Activated CD4-positive, alpha-beta T cell treated with anti-CD3 and anti-CD28 coated beads for 24 hours (primary cell): ENCODE measurements at places on chromosomes 16 and 17.

DNA sequence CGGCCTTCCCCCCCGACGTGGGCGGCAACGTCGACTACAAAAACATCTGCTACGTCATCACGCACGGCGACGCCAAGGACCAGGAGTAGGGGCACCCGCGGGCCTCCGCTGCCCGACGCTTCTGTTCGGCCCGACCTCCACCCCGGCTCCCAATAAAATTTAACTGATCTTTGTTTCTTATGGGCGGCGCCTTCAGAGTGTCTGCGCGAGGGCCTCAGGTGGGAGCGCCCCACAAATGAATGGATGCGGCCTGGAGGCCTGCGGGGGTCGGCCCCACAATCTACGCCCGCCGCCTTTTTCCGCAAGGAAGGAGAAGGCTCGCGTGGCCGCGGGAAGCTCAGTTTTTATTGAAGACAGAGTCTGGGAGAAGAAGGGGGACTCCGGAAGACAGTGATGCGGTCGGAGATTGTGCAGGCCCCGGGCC lies 3.2 kb downstream of the MYL11 start:
- DNase-seq: peak; percentile 63

GRCh38 chr17:44268709-44269534 lies 987 bp upstream of the SLC4A1 start:
- DNase-seq: no peak

GRCh38 chr17:59534583-59534982 lies 30.8 kb upstream of the DHX40 start:
- no peak for DNase-seq

- no peak for DNase-seq
These were observed 341.6 kb downstream of the SOX9 start for GRCh38 chr17:72462407-72462806.

DNA sequence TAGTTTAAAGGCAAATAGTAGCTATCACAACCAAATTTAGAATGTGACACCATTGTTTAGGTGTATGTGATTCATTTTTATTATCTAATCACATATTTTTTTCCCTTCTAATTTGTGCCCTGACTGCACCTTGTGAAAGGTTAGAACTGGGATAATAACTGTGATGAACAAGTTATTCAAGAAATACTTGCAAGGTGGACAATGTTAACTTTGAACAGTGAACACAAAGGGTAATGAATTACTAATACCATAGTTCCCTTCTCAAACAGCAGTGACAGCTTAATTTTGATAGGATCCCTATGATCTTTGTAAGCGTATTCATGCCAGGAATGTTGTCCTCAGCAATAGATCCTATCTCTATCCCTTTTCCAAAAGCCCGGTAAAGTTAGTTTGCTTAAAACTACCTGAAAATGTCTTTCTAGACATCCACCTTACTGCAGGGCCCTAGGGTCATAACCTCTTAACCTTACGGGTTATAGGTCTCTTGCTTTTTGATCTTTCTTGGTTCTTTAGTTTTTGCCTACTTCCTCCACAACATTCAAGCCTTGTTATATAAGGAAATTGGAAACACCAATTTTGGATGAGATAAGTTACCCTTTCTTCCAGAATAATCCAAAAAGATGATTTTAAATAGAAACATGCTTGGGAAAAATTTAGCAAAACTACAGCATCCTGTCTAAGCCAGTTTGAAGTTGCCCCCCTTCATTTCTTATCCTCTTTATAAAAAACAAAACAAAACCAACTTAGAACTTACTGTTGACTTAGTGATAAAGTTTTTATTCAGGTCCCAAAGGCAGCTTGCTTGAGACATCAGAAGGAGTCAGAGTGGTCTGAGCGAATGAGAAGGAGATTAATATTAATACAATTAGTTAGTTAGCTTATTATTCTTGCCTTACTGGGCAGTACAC lies 200.0 kb upstream of the TBX2 start:
- DNase-seq: no peak

DNA sequence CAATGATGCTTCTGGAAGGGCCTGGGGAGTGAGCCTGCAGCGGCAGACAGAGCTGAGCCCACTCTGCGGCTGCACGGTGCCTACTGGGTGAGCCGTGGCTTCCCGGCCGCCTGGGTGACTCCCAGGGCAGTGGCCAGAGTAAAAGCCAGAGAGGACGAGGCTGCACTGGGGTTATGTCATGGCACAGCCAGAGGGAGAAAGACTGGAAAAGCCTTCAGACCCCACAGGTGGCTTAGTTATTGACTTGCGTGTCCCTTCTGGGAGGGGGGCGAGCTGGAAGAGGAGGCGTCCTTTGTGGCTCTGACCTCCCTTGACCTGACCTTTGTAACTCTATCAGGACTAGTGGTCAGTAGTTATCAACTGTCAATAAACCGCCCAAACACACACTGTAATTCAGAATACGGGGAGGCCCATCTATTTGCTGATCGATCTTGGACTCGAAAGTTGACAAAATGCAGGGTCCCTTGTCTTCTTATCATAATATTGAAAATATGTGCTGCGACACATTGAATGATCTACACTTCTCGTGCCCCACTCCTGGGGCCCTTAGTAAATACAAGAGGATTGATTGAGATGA lies 385.9 kb upstream of the ZFHX3 start:
- no peak for DNase-seq

GRCh38 chr17:79395066-79395465 lies 215.8 kb downstream of the RBFOX3 start:
- DNase-seq: no peak

GRCh38 chr17:21513012-21513570 lies 136.9 kb downstream of the KCNJ12 start:
- DNase-seq: peak; percentile 57

DNA sequence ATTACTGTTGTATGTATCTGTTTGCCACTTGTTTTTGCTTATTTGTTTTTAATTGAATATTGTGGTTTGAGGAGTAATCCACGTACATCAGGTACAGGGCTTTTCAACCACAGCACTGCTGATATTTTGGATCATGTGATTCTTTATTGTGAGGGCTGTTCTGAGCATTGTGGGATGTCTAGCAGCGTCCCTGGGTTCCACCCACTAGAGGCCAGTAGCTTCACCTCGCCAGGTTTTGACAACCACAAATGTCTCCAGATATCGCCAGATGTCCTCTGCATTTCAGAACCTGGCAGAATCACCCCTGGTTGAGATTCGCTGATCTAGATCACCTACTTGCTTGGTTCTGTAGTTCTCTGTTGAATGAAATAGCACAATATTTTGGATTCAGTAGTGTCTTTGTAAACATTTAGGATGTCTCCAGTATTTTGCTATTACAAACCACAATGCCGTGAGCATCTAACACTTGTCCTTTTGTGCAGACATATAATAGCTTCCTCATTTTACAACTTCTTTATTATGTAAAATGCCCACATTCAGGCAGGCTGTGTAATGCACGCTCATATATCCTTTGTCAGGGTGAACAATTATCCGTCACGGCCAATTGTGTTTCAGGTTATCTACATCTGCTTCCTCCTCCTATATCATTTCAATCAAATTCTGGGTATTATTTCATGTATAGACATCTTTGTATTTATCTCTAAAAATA lies 380.3 kb downstream of the SNX29 start:
- no peak for DNase-seq

DNA sequence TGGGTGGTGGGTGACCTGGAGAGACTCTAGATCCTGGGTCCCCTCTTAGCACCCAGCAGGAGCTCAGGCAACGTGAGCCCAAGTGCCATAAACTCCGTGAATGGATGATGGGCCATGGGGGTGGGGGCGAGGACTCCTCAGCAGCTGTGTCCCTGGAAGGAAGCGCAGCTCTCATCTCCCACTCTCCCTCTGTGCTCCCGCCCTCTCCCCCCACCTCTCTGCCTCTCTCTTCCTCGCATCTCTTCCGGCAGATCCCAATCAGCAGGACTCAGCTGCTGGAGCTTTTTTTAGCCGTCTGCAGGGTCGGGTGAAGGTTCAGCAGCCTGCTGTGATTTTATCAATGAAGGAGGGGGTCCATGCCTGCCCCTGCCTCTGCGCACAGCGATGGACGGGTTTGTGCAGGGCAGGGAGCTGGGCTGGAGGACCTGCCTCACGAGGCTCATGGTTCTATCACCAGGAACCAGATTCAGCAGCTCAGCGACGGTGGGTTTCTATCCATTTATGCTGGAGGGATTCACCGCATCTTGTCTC lies 8.3 kb downstream of the CCR7 start:
- no peak for DNase-seq

- DNase-seq: no peak
These were observed 50.4 kb upstream of the ERN1 start for GRCh38 chr17:64180089-64181073.

DNA sequence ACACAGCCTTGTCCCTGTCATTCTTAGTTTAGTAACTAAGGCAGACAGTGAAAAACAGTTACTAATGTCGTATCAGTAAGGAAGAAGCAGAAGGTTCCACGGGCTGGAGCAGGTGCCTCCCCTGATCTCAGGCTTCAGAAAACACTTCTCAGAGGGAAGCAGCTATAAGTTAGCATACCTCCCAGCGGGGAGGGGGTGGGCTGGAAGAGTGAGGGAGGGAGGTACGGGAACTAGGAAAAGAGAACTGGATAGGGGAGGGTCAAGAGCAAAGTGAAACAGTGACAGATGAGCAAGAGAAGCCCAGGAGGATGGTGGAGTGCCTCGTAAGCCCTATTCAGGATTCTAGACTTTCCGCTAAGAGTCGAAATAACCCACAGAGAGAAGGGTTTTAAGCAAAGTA lies 186.3 kb upstream of the XYLT1 start:
- DNase-seq: no peak

- no peak for DNase-seq
These were observed 481.9 kb downstream of the SOX9 start for GRCh38 chr17:72602517-72603419.

DNA sequence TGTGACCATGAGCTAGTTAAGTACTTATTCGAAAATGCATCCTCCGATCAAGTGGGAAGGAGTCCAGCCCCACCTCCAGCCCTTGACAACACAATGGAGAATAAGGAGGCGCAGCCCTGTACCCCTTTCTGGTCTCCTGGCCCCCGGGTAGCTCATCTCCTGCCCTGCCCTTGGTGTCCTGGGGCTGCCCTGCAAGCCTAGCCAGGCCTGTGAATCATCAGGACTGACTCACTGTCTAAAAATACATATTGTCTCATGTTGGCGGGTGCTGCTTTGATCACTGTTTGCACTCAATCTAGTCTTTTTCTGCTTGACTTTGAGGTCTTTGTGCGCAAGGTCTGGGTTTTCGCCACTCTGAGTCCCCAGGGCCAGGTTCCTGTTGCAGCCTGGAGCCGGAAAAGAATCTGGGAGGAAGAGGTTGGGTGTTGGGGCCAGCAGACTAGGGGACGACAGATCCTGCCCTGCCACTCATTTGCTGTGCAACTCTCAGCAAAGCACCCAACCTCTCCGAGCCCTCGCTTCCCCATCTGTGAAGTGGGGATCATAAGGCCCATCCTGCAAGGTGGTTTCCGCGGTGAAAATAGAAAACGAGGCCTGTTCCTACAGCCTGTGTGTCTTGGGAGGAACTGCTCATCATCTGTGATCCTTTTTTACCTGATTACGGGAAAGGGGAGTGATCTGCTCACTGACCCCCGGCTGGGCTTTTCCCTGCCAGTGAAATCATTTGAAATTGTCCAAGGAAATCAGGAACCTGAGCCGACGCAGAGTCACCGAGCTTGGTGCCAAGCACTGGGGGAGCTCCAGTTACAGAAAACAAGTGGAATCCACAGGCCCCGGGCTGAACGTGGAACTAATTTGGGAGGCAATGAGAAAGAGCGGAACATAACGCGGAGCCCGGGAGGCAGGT lies 230.4 kb downstream of the PARN start:
- DNase-seq: no peak

DNA sequence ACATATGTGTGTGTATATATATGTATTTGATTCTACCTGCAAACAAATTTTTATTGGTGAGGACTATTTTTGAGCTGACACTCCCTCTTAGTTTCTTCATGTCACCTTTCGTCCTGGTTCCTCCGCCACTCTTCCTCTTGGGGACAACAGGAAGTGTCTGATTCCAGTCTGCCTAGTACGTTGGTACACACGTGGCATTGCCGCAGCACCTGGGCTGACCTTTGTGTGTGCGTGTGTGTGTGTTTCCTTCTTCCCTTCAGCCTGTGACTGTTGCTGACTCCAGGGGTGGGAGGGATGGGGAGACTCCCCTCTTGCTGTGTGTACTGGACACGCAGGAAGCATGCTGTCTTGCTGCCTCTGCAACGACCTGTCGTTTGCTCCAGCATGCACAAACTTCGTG lies 29.4 kb upstream of the CACNG5 start:
- DNase-seq: no peak

DNA sequence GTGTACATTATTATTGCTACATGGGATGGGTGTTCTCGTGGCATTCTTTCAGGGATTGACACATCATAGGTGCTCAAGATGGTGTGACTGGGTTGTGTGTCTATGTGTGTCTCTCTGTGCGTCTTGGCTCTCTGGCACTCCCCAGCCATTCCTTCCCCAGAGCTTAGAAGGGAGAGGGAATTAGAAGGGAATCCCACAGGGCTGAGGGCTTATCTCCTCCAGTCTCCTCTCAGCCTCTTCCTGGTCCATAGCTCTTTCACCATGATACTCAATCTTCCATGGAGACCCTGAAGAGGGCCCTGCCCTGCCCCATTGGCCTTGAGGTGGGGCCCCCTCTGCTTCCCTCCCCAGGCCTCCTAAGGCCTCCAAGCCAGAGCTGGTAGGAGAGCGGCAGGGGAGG lies 52.0 kb downstream of the MRM1 start:
- DNase-seq: no peak

DNA sequence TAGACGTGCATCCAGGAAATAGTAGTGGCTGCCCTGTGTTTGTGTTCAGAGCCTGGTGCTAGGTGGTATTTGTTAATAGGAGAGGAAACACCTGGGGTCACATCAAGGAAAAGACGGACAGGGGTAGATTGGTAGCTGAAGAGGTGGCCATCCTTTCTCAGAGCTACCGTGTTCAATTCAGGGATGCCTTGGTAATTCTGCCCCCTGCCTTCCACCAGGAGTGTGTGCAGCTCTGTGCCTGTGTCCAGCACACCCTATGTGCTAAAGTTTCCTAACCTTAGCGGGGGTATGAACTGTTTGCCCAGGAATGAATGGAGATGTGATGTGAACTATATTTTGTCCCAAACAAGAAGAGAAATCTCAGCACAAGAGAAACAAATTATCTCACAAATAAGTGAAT lies 174.1 kb upstream of the MPHOSPH6 start:
- DNase-seq: no peak

GRCh38 chr17:64505340-64506200 lies 519 bp downstream of the DDX5 start:
- peak; percentile 67 for DNase-seq

- no peak for DNase-seq
These were observed 42.8 kb upstream of the GCSH start for GRCh38 chr16:81138831-81139557.

GRCh38 chr17:48579471-48579759 lies 1.3 kb upstream of the HOXB4 start:
- DNase-seq: no peak

DNA sequence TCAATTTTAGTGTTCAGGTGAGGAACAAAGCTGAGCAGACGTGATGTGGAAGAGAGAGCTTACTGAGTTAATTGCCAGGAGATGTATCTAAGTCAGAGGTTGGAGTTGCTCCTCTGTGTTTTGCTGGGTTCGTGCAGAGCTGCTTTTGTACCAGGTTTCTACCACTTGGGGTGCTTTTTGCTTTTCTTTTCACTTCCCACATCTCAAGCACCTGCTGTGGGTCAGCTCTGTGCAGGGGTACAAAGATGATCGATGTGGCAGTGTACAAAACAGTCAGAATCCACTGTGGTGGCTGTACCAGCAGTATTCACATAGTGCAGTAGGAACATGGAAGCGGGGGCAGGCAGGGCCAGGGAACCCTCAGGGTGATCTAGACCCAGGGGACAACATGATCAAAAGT lies 14.8 kb downstream of the UNK start:
- DNase-seq: no peak

GRCh38 chr16:57637965-57638364 lies 9.5 kb downstream of the ADGRG1 start:
- DNase-seq: no peak

GRCh38 chr17:13420878-13421277 lies 180.9 kb downstream of the HS3ST3A1 start:
- DNase-seq: no peak
